ENCODE measurements at places on chromosomes 5 and 9. TPM values are rescaled to one million over a fixed set of nuclear protein-coding genes. Genes with fewer than 3 reads are reported as not detected.

ATG10 gene
- 5.3 TPM for total RNA-seq

TMEM8B gene
- 8.9 TPM for total RNA-seq

ELOVL7 gene
- total RNA-seq: not detected

ADRB2 gene
- 1.6 TPM for total RNA-seq

IFNK gene
- total RNA-seq: not detected

KLHL3 gene
- 22.0 TPM for total RNA-seq

PCDHA9 gene
- total RNA-seq: not detected

TNPO1 gene
- 74.7 TPM for total RNA-seq

ECM2 gene
- not detected for total RNA-seq

LOX gene
- total RNA-seq: 0.11 TPM

SCGB3A2 gene
- total RNA-seq: not detected

MZB1 gene
- 0.42 TPM for total RNA-seq

SHC3 gene
- not detected for total RNA-seq

Data from CD4-positive, alpha-beta T cell (primary cell).